ENCODE measurements at places on chromosomes 7 and 10. TPM values are rescaled to one million over a fixed set of nuclear protein-coding genes. Genes with fewer than 3 reads are reported as not detected.
A peak's percentile ranks its signal among the peaks of the same experiment; 100 is the strongest.

- H3K4me3 ChIP-seq, result no peak overlapping the region
- no peak overlapping the region for H3K27ac ChIP-seq
- no peaks in the 10 kb centered on the region for H3K4me1 ChIP-seq
- no peaks in the 10 kb centered on the region for H3K36me3 ChIP-seq
- no peak for DNase-seq
Measured at GRCh38 chr7:50394315-50394714, 55.8 kb downstream of the FIGNL1 start.

Gene NMT2
- 6.7 TPM for polyA plus RNA-seq

DNA sequence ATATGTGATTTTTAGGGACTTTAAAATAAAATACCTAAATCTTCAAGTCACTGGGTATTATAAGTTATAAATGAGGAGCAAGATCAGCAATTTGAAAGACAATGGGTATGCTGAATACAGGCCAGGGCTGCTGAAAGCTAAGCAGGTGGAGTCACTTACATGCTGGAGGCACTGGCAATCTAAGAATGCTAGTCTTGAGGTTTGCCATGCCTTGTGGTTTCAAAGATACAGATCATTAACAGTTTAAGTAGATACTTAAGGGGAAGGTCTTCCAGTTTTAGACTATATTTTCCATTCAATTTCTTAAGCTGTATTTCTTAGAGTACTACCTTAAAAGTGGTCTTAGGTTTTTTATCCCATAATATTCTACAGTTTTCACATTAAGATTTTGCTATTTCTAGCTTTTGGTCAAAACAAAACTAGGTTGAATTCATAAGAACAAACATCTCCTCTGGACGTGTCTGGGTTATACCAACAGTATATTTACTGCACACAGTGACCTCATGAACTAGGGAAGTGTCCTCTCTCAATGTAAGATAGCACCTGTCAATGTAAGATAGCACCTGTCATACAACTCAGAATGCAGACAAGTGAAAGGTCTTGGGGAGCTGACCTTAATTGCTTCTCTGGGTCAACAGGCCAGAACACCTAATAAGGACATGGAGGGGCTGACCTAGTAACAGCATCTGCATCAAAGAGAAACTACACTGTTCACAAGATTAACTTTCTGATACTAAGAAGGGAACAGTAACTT lies 2.0 kb downstream of the SRI start:
- no peak for DNase-seq
- H3K4me3 ChIP-seq, result no peak overlapping the region
- peaks cover 15% of the 10 kb centered on the region for H3K4me1 ChIP-seq

Gene SLC26A4
- 0.26 TPM for polyA plus RNA-seq

Gene ABCC2
- 3.3 TPM for polyA plus RNA-seq

Gene SLC29A4
- 0.43 TPM for polyA plus RNA-seq

GRCh38 chr7:93198472-93198871 lies 27.8 kb downstream of the HEPACAM2 start:
- no peaks in the 10 kb centered on the region for H3K4me1 ChIP-seq
- H3K27ac ChIP-seq, result no peak overlapping the region
- no peak overlapping the region for H3K4me3 ChIP-seq
- peaks cover 7% of the 10 kb centered on the region for H3K27me3 ChIP-seq
- no peak for DNase-seq

- no peak overlapping the region for H3K27ac ChIP-seq
- H3K4me3 ChIP-seq, result no peak overlapping the region
- peaks cover 8% of the 10 kb centered on the region for H3K27me3 ChIP-seq
- no peaks in the 10 kb centered on the region for H3K4me1 ChIP-seq
Measured at GRCh38 chr10:3009341-3009740, 58.0 kb upstream of the PFKP start.

Gene HOGA1
- polyA plus RNA-seq, result 0.49 TPM

Gene UCN3
- polyA plus RNA-seq, result not detected

- no peaks in the 10 kb centered on the region for H3K4me1 ChIP-seq
- no peaks in the 10 kb centered on the region for H3K36me3 ChIP-seq
- H3K27ac ChIP-seq, result no peak overlapping the region
- H3K4me3 ChIP-seq, result no peak overlapping the region
Measured at GRCh38 chr7:158008267-158008666, 579.4 kb downstream of the PTPRN2 start.

- DNase-seq, result no peak
- no peak overlapping the region for H3K27ac ChIP-seq
- H3K4me3 ChIP-seq, result no peak overlapping the region
Measured at GRCh38 chr7:31775556-31775955, 88.5 kb downstream of the PPP1R17 start.

DNA sequence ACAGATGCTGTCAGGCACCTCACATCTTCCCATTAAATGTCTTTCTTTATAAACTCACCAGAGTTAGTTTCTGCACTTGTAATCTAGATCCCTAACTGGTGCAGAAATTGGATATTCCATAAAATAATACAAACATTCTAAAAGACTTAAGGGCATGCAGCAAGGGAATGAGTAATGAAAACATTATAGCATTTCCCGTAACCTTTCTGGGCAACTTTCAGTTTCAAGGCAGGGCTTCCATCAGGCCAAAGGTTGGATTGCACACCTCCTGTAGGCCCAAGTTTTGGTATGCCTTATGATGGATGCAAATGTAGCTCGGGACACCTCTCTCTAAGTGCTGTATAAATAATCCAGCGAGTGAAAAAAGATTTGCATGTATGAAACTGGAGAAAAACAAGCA lies 129.9 kb upstream of the LYZL2 start:
- H3K4me3 ChIP-seq, result no peak overlapping the region
- H3K36me3 ChIP-seq, result no peaks in the 10 kb centered on the region
- DNase-seq, result no peak
- no peaks in the 10 kb centered on the region for H3K4me1 ChIP-seq
- H3K27ac ChIP-seq, result no peak overlapping the region
- no peaks in the 10 kb centered on the region for H3K27me3 ChIP-seq

DNA sequence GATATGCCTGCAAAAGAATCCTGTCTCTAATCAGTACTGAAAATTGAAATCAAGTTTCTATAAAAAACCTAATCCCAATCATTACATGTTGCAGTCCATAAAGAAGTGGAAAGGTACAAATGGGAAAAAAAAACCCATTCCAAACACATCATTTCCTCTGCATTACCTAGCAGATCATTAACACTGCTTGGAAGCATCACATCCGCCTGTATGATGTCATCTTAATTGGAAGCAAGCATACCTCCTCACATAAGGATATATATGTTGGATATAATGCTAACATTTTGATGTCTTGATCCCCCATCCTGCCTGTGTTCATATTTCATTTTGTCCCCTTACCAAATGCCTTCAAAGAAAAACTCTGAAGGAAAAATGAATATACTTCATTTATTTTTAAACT lies 241.3 kb upstream of the AOAH start:
- H3K27me3 ChIP-seq, result no peaks in the 10 kb centered on the region
- H3K4me1 ChIP-seq, result no peaks in the 10 kb centered on the region
- DNase-seq, result no peak
- no peak overlapping the region for H3K27ac ChIP-seq
- H3K4me3 ChIP-seq, result no peak overlapping the region

DNA sequence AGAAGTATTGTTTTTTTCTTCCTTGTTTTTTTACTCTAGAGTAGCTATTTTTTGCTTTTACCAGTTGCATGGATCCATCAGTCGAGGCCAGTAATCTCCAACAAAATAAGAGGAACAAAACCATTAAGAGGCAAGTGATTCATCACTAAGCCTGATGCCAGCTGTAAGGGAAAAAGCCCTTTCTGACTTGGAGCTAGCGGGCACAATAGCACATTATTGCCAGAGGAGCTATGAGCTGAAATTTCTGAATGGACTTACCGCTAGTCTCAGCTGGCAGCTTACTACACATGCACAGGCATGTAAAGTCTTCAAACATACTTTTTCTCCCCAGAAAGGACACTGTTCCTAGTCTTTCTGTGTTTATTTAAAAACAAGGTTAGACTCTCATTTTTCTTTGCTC lies 41.6 kb upstream of the PTPRZ1 start:
- H3K4me3 ChIP-seq, result no peak overlapping the region
- peaks cover 14% of the 10 kb centered on the region for H3K4me1 ChIP-seq
- no peaks in the 10 kb centered on the region for H3K36me3 ChIP-seq

Gene ABCB1
- polyA plus RNA-seq, result 0.23 TPM

DNA sequence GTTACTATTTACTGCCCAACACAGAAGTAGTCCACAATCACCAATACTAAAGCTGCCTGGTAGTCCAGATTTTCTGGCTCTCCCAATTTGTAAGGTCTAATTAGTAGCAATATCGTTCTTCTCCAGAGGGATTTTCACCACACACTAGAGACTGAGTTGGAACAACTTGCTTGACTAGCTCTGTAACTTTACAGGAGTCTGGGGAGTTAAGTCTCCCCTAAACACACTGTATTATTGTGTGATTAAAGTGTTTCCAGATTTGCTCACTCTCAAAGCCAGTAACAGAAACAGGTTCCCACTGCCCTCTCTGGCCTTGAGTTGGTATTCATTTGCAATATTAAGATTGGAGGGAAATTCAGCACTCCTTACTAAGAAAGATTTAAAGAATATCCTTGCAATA lies 1175.7 kb downstream of the SORCS1 start:
- no peak overlapping the region for H3K4me3 ChIP-seq
- DNase-seq, result no peak
- no peak overlapping the region for H3K27ac ChIP-seq
- H3K4me1 ChIP-seq, result no peaks in the 10 kb centered on the region

DNA sequence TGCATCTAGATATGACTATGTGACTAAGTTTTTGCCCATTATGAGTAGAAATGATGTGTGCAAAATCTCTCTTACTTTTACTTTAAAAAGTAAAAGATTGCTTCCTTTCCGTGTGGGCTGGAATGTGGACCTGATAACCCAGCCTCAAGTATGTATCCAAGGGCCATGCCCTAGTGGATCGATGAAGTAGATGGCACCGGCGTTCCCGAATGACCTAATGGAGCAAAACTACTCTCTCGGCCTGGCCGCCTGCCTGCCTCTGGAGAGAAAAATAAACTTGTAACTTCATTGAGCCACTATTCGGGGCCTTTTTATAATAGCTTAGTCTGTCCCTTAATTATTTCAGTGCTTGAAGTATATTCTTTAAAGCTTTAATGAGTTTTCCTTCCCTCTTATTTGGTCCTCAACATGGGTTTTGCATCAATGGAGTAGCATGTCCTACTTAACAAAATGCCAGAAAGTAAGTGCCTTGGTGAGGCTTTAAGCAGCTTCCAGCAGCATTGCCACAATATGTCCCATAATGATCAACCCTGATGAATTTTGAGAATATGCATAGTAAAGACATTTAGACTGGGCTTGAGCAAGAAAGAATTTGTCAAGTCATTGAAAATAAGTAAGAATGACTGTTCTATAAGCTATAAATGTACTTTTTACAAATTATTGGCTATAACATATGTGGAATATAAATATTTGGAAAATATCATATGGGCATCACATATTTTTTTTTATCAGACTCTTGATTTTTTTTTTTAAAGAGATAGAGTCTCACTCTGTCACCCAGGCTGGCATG lies 61.4 kb downstream of the PLXDC2 start:
- peaks cover 5% of the 10 kb centered on the region for H3K4me1 ChIP-seq
- no peak overlapping the region for H3K4me3 ChIP-seq
- no peak for DNase-seq
- H3K27ac ChIP-seq, result no peak overlapping the region

DNA sequence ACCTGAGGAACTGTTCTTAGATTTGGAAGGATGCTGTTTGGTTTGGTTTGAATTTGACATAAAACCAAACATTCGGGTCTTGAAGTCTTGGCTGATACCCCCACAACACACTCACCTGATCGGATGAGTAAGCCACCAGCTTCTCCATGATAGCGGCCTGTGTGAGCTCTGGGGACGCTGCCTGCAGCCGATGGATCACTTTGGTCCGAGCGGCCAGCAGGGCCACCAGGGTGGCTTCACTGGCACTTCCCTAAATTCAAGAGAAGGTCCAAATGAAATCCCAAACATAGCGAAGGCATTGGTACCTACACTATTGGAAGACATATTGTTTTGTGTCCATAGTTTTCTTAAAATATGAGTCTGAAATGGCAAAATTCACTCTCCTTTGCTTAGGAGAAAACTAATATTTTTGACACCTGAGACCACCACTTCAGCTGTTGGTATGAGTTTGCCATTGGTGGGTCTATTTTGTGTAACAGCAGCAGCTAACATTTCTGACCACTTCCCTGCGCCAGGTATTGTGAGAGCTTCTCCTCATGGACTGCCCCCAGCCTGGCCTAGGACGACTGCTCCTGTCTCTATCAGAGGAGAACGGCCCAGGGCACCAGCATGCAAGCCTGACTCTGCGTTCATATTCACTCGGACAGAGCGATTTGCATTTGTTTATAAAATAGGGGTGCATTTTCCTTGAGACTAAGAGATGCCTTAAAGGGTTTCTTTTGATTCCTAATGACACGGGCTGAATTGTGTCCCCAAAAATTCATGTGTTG lies 35.9 kb downstream of the DDC start:
- no peak for DNase-seq
- H3K27ac ChIP-seq, result no peak overlapping the region
- no peaks in the 10 kb centered on the region for H3K27me3 ChIP-seq

Gene PKD2L1
- not detected for polyA plus RNA-seq

- no peaks in the 10 kb centered on the region for H3K27me3 ChIP-seq
- no peak overlapping the region for H3K27ac ChIP-seq
- peaks cover 46% of the 10 kb centered on the region for H3K36me3 ChIP-seq
- DNase-seq, result no peak
Measured at GRCh38 chr7:2217716-2218443, 14.9 kb downstream of the MAD1L1 start.

Gene PNLIPRP3
- polyA plus RNA-seq, result 120 TPM

Gene SORBS1
- polyA plus RNA-seq, result 0.42 TPM

- DNase-seq, result no peak
- H3K4me1 ChIP-seq, result no peaks in the 10 kb centered on the region
- H3K27ac ChIP-seq, result no peak overlapping the region
Measured at GRCh38 chr10:93656155-93656554, 43.8 kb downstream of the PDE6C start.

Gene TBATA
- polyA plus RNA-seq, result not detected

GRCh38 chr7:37555528-37555927 lies 106.9 kb upstream of the ELMO1 start:
- H3K36me3 ChIP-seq, result no peaks in the 10 kb centered on the region
- no peaks in the 10 kb centered on the region for H3K27me3 ChIP-seq
- H3K4me1 ChIP-seq, result no peaks in the 10 kb centered on the region
- H3K27ac ChIP-seq, result no peak overlapping the region

- no peak overlapping the region for H3K27ac ChIP-seq
- H3K27me3 ChIP-seq, result no peaks in the 10 kb centered on the region
- DNase-seq, result no peak
- peaks cover 3% of the 10 kb centered on the region for H3K36me3 ChIP-seq
- H3K4me3 ChIP-seq, result no peak overlapping the region
Measured at GRCh38 chr10:116699049-116699448, 43.3 kb downstream of the HSPA12A start.

- no peak for DNase-seq
- no peak overlapping the region for H3K27ac ChIP-seq
- no peaks in the 10 kb centered on the region for H3K36me3 ChIP-seq
- H3K27me3 ChIP-seq, result no peaks in the 10 kb centered on the region
- H3K4me3 ChIP-seq, result no peak overlapping the region
Measured at GRCh38 chr7:85275204-85275603, 88.3 kb upstream of the SEMA3D start.

Gene SPACDR
- polyA plus RNA-seq, result 0.37 TPM

DNA sequence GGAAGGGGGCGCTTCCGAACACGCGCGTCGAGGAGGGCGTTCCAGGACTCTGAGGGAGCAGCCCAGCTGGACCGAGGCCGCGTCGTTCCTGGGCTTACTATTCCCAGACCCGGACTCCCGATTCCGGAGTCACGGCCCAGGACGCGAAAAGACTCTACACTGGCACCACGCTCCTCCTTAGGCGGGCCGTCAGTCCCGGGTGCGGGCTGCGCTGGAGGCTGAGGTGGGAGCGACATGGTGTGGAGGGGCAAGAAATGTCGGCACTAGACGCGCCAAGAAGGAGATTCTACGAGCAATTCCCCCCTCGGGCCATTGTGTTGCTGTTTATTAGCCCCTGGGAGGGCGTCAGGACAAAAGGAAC lies 584 bp upstream of the RUNDC3B start:
- no peak overlapping the region for H3K27ac ChIP-seq
- H3K27me3 ChIP-seq, result no peaks in the 10 kb centered on the region
- DNase-seq, result no peak
- H3K4me3 ChIP-seq, result peak overlapping the region; percentile 78

Gene SSC4D
- 0.98 TPM for polyA plus RNA-seq
